ENCODE measurements at places on chromosomes 6 and 20.
A peak's percentile ranks its signal among the peaks of the same experiment; 100 is the strongest.

DNA sequence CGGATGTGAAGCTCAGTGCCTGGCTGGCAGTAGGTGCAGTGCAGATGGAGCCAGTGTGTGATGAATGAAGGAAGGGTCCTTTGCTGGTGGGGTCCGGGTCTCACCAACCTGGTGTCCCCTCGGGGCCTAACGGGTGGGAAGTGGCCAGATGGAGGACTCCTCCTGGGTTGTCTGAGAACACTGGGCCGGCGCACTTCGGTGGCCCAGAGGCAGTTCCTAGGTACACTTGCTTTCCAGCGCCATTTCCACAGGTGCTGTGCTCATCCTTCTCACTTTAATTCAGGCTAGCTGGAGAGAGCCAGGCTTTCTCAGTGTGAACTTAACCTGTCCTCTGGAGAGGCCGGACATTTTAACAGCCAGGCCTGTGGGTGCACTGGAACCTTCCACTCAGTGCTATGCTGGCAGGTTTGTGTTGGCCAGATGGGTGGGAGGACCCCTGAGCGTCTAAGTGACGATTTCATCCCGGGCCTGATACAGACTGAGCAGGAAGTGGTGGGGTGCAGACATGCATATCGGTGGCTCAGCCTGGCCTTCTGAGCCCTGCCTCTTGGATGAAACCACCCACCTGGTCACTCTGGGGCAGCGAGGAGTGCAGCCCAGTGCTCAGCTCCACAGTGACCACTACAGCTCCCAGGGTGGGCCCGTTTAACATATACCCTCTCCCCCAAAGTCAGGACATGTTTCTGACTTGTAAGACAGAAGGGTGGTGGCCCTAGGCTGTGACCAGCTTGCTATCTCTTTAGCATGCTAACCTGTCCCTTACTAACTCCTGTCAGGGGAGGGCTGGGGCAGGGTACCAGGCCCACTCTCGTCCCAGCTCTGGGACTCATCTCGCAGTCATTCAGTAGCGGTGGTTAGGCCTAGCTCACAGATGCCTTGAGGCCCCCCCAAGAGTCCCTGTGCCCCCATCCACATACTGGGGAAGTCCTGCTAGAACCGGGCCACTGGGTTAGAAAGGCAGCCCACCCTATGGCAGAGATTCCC is 8.2 kb upstream of the PYGB start:
- DNase-seq: no peak

DNA sequence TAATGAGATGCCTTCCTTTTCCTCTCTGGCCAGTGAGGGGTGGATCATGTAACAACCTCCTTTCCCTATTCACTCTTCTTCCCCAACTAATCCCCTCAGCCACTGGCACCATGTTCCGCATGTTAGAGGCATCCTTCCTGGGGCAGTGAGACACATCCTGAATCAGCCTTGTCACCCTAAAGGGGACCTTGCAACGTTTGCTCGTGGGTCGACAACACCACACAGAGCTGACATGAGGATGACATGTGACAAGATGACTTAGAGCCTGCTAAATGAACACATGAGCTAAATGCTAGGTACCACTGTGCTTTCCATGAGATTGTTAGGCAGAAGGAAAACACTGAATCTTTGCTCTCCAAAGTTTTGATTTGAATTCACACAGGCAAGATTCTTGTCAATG is 129.2 kb downstream of the ATXN1 start:
- DNase-seq: no peak

GRCh38 chr6:52201046-52201445 is 14.9 kb downstream of the IL17A start:
- DNase-seq: no peak

GRCh38 chr6:6873778-6874177 is 234.0 kb upstream of the RREB1 start:
- no peak for DNase-seq

DNA sequence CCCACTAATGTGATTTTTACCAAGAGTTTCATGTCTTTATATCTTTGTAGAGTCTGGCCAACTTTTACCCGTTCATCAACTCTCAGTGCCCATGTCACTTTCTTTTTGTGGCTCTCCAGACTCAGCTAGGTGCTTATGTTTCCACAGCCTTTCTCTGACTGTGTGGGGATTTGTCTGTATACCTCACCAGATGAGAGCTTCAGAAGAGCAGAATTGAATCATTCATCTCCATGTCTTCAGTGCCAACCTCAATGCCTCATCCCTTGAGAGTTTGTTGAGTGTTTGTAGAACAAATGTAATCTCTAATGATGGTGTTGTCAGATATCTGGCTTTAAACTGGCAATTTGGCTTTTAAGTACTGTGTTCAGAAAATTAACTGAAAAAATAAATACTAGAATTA is 16.8 kb upstream of the CCN2 start:
- no peak for DNase-seq

DNA sequence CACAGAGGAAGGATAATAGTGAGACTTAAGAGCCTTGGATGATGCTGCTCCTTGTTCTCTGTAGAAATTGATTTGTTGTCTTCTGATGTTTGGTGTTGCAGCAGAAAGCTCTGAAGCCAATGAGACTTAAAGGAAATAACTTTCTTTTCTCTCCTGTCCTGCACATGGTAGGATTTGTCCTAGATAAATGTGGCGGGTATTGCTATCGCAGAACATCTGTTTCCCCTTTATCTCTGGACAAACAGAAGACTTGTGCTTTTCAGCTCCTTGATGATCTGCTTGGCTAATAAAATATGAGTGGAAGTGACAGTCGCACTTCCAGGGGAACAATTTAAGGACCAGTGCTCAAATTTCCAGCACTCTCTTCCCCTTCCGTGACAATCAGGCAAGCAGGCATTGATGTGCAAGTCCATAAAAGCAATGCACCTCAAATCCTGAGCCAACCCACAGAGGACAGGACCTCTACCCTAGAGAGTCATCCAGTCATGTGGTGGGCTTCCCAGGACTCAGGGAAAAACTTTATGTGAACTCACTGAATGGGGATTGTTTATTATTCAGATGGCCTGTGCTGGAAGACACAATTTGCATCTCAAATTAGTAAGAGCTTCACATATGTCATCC is 9.9 kb upstream of the NCR2 start:
- peak; percentile 37 for DNase-seq

- no peak for DNase-seq
These were observed 319.8 kb downstream of the HIVEP2 start for GRCh38 chr6:142624978-142625715.

GRCh38 chr6:35829306-35829705 is 24.2 kb downstream of the LHFPL5 start:
- DNase-seq: no peak

DNA sequence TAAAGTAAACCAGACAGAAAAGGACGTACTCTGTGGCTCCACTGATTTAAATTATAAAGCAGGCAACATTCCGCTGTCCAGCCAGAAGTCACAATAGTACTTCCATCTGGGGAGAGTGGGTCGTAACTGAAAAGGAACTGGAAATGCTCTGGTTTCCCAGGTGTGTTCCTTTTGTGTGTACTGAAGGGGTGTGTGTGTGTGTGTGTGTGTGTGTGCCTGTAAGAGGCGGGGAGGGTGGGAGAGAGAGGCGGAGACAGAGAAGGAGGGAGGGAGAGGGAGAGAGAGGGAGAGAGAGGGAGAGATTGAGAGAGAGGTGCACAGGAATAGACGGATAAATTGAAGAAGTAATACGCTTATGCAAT is 178.4 kb upstream of the ZNF184 start:
- DNase-seq: peak; percentile 62

GRCh38 chr20:53621482-53622246 is 28.0 kb upstream of the ZNF217 start:
- DNase-seq: peak; percentile 65

GRCh38 chr6:140970485-140970884 is 1162.2 kb upstream of the GJE1 start:
- DNase-seq: no peak

- no peak for DNase-seq
These were observed 389.5 kb upstream of the MAP3K7 start for GRCh38 chr6:90976341-90976740.

DNA sequence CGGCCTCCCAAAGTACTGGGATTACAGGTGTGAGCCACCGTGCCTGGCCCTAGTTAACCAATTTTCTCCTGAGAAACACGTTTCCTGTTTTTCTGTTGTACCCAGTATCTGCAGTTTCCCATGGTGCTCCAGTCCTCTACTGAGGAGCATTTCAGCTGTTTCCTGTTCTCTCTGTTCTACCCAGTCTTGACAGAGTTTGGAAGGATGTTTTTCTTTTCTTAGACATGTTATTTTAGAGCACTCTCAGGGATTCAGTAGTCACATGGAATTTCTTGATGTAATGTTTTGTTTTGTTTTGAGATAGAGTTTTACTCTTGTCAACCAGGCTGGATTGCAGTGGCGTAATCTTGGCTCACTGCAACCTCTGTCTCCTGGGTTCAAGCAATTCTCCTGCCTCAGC is 129.8 kb upstream of the TIAM2 start:
- DNase-seq: no peak

- no peak for DNase-seq
These were observed 269.0 kb downstream of the KHDC1L start for GRCh38 chr6:72956272-72956671.

DNA sequence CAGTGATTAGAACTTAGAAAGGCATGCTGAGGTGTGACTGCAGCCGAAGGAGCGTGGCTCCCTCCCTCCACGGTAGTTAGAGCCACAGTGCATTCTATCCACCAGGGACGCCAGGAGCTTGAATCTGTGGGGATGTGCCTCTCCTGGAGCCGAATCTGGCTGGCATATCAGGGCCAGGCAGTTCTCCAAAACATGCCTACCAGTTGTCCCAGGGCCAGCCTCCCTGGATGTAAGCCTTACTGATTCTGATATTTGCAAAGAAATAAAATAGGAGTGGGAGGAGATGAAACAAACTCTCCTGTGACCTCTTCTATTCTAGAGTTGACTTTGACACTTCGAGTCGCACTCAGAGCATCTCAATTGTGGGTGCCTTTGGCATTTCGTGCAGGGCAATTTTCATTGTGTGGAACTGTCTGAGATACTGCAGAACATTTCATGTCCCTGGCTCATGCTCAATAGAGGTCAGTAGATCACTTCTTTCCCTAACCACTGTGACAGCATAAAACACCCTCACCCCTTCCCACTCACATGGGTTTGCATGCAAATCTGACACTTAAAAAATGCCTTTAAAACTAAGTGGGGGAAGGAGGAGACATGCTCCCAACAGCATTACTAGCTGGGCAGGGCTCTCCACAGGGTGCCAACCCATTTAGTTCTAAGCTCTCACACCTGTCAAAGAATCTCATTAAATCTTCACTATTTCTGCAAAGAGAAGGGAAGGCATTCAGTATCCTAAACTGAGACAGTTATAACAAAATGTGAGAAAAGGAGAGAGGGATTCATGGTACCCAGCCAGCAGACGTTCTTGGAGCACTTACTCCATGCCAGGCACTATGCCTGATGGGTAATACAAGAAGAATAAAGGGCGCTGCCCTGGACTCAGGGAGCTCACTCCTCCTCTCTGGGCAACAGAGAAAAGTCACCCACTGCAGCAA is 378.9 kb downstream of the PREX1 start:
- DNase-seq: no peak

- DNase-seq: no peak
These were observed 33.2 kb upstream of the VEGFA start for GRCh38 chr6:43736844-43737243.

- no peak for DNase-seq
These were observed 94.5 kb downstream of the PKHD1 start for GRCh38 chr6:51992876-51993275.

DNA sequence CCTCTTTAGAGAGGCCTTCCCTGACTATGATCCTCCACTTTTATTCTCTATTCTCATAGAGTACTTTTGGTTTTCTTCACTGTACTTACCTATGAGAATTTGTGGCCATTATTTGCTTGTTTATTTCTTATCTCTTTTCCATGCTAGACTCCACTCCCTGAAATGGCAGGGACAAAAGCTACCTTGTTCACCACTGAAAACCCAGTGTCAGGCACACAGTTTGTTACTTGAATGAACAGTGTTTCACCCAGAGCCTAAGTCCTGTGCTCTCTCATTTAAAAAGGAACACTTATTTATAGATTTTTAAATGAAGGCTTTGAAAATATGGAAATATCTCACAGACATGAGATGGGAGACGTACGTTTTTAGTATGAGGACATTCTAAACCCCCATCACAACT is 47.7 kb upstream of the ENPP5 start:
- no peak for DNase-seq

DNA sequence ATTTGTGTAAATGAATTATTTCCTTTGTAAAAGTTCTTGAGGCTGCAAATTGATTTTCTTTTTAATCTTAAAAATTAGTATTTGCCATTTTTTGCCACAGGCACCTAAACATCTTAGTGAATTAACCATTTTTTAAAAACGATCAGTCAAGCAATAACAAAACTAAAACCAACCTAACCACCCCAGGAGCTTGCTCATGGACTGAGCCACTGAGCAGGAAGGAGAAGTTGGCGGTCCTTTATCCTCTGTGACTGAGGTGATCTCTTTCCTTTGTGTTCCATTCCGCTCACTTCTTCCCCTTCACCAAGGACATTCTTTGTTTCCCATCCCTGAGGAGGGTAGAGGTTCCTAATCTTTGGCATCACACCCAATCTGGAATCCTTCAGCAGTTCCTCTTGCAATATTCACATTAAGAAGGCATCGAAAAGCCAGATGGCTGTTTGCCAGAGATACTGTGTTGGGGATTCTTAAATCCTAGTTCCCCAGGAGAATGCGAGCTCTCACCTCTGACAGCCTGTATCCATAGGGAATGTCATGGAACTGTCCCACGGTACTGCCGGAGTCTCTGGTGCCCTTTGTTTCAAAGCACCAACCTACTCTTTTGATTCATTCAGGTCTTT is 30.5 kb downstream of the RPRD1B start:
- DNase-seq: no peak

GRCh38 chr20:51002633-51003032 is 20.3 kb downstream of the KCNG1 start:
- no peak for DNase-seq

- DNase-seq: no peak
These were observed 83.4 kb upstream of the XRN2 start for GRCh38 chr20:21219686-21220085.

DNA sequence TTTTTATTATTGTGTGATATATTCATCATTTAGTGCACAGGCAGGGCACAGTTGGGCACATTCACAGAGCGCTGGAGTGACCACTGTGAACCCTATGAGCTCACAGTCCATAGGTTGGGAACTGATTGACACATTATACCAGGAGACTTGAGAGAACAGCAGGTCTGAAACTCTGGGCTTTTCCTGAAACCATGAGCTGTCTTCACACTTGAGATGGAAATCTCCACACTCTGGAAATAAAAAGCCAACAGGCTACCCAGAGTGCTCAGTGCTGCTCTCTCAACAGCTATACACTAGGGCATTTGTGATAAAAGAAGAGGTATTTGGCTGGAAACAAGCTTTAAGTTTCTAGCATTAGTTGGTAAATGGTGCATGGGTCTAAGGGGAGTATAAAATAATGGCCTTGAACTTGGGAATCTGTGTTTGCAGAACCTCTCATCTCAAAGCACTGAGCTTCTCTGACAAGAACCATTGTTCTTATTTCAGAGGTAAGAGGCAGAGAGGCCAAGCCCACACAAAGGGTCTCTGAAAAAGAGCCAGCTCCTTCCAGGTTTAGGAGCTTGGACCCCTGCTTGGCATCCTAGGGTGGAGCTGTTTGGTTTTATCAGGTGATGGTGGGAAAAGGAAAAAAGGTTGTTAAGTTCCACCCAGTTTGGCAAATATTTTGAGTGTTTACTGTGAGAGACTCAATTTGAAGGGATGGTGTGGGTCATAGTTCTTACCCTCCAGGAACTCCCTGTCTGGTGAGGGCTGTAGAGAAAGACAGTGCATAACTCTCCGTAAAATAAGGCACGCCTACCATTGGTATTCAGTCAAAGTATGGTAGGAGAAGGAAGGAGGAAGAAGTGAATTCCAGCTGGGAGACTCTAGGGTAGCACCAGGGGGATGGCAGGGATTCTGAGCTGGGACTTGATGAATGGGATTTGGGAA is 14.5 kb downstream of the CHMP4B start:
- DNase-seq: no peak
